Femur (tissue), 1 donor: ENCODE measurements at places on chromosomes 7 and 10.

DNA sequence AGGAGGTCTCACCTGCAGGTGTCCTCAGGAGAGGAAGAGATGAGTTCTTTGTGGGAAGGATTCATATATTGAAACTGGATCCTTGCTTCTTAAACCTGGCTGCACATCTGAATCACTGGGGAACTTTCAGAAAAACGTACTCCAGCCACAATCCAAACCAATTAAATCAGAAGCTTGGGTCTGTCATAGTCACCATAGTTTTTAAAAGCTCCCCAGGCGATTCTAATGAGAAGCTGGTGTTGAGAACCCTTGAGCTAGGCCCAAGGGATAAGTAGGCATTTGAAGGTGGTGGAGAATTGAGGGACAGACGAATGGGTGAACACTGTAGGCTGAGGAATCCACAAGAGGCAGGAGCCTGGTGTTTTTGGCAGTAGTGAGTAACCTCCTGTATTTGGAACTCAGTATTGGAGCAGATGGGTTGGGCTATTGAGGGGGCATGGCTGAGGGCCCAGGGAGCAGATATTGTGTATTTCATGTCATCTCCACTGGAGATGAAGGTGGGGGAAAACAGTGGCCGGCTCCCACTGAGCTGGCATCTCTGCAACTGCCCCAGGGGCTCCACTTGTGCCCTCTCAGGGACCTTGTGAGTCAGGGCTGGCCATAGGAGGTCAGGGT is 14.5 kb downstream of the ADCYAP1R1 start:
- no peak for DNase-seq

DNA sequence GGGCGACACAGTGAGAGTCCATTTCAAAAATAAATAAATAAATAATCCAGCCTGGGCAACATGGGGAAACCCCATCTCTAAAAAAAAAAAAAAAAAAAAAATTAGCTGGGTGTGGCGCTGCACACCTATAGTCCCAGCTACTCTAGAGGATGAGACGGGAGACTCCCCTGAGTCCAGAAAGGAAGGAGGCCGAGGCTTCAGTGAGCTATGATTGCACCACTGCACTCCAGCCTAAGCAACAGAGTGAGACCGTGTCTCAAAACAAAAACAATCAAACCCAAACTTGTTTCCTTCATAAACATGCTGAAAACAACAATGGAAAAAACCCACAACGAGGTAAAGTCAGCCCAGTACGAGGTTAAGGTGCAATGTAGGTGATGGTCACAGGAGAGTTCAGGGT is 1.2 kb downstream of the COX19 start:
- no peak for DNase-seq

GRCh38 chr10:91771907-91772306 is 26.3 kb upstream of the TNKS2 start:
- no peak for DNase-seq

- DNase-seq, result peak; percentile 99
Observed at GRCh38 chr7:100705753-100706671, at the start of gene POP7. Gene POP7 (plus strand): TSS chr7:100706121. CDS start chr7:100706831, 710 bp downstream.

DNA sequence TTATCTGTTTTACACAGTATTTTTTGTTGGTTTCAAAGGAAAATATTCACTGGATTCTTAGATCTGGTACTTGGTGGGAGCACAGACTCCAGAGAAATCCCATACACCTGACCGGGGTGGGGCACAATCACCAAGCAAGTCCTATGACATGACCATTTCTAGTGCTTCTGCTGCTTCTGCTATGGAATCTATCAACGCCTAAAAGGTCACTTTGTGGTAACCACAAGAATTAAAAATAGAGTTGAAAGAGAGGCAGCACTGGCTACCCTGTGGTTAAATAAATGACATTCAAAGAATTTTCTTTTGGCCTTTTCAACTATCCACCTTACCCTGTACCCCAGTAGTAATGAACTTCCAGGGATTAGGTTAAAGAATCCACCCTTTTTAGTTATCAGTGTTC is 329.9 kb upstream of the VWC2 start:
- no peak for DNase-seq

DNA sequence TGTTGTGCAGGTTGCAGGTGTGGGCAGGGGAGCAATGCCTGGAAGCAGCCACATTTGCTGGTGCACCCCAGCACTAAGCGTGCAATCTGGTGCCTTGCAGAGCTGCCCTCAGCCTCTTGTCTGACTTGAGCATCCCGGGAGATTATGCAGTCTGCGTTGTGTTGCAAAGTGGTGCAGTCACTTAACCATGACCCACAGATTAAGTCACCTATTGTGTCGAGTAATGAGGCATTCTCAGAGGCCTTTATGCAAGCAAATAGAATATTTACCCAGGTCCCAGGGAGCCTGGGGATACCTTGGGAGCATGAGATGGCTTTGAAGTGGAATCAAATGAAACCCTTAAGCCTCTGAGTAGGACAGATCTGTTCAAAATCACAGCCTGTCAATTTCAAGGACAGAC is 529.0 kb downstream of the TYW1 start:
- DNase-seq, result no peak

GRCh38 chr10:73386583-73386982 is 27.3 kb downstream of the ANXA7 start:
- DNase-seq, result no peak
